ENCODE measurements at places on chromosomes 4 and X.

GRCh38 chr4:99033956-99034355 is 38.4 kb downstream of the METAP1 start:
- DNase-seq = no peak

GRCh38 chrX:97026406-97026805 is 142.7 kb downstream of the RPA4 start:
- DNase-seq = no peak

- DNase-seq = no peak
These were observed 25.6 kb upstream of the CORIN start for GRCh38 chr4:47863486-47863885.

DNA sequence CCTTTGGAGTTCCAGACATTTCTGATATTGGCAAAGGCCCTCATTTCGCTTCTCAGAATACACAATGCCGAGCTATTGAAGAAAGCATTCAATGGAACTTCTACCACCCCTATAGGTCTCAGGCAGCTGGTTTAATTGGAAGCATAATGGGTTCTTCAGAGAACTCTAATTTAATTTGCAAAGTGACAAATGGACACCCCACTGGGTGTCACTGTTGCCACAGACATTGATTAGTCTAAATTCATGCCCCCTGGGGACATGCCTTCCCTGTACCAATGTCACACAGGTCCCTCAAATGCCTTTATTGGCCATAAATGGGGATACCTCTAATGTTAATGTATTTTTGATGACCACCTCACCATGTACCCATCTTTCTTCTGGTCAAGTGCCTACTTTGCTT is 22.9 kb upstream of the TMEM255A start:
- DNase-seq = no peak

DNA sequence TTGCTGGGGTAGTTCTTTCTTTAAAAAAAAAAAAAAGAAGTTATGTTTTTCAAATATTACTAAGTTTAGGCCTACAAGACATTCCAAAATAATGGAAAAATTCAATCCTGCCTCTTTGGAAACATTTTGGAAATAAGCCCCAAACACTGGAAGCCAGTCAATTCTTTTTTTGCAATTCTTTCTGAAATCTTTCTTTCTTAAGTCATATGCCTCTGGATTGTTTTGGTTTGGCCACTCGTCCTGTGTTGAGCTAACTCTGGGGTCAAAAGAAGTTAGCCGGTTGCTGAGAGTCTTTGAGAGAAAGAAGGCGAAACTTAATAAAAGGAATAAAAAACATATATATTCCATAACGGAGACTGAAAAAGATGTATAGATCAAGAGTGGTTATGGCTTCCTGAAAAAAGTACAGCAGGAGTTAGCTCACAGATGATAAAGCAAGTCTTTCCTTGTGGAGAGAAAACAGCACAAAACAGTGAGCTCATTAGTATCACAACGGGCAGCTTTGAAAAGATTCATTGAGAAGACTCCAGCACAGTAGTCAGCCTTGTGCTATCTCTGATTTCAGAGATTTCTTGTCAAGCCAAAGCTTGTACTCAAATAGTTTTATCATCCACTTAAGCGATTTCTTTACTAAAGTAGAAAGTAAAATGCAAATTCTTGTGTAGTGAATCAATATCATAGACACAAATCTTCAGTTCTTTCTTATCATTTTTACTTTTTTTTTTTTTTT is 64.8 kb downstream of the PLS3 start:
- DNase-seq = no peak

DNA sequence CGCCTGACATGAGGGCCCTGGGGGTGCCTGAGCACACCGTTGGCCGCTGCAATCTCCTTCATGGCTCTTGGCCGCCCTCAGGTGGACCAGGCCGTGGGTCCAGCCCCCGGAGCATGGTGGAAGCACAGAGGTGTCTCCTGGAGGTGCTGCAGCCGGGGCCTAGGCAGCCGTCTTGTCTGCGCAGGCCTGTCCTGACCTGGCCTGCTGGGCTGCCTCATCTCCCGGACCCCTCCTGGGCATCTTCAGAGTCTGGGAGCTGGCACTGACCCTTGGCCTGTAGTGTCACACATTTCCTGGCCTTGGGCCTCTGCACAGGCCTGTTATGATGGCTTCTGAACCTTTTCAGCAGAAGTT is 20.9 kb downstream of the UVSSA start:
- peak; percentile 8 for DNase-seq

DNA sequence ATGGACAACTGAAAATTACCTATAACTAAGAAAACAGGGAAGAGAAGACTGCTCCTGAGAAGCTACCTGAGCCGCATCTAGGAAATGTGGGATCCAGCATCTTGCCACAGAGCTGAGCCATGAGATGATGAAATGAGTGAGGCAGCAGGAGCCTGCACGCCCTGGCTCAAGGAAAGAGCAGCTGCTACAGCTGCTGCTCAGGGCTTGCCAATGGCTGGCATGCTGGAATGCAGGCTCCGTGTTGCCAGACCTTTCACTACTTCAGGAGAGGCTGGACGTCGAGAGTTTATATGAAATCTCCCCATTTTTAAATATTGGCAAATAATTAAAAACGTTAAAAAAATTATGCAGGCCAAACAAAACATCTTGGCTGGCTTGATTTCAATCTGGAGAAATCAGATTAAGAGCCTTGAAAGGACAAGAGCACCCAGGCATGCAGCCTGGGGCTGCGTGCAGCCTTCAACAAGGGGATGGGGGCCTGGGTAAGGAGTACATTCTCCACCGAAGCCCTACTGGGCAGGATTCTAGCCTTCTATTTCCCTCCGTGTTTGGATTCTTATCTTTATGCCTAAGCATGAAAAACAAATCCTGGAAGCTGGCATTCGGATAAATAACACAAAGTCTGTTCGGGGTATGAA is 227.6 kb downstream of the NR3C2 start:
- DNase-seq = no peak

DNA sequence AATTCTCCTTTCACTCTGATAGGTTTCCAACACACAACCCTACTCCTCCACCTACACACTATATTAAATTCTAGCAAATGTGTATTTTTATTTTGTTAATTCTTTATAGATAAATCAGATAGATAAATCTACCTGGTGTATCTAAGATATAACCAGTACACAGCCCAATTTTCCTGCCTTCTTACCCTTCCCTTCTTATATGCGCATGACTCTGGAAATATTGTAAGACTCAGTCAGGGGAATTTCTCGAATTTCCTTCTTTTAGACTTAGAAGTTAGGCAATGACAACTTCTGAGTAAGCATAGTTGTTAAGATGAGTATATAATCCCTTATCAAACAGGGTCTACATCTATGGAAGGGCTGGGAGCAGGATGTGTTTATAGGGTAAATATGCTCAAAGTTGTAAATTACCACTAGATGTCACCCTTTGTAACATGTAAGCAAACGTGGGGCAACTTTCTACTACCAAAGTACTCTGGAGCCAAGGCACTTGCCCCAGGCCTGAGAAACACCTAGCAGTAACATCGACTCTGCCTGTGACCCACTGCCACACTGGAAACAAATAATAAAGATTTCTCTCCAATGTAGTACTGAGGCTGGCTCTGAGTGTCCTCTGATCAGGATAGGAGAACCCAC is 444.7 kb downstream of the IQCM start:
- DNase-seq = no peak

DNA sequence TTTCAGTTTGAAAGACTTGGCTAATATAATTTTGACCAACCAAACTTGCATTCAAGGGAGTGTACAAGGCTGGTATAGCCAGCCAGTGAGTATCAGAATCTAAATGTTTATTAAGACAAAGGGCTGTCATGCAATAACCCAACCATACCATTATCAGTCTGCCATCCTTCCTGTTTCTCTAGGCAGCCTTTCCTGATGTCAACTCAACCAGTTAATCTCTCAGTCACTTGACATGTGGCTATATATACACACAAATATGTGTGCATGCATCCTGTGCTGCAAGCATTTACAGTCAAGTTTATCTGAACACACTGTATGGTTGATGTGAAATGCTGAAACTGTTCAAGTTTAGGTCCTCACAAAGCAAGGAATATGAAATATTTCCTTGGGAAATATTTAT is 17.2 kb downstream of the BTK start:
- DNase-seq = no peak

DNA sequence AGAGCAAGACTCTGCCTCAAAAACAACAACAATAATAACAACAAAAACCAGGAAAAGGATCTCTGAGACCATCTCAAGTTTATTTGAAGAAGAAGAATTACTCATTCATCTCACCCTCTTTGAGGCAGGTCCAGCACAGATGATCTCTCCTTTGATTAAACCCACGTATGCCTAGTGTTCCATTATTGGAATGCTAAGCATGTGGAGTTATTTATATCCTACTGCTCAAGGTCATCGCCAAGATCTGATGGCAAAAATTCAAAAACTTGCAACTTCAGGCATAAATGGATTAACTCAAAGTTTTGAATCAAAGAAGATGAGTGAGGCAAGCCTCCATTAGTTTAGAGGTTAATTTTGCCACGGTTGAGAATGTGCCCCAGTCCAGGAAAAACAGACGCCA is 184.2 kb downstream of the DHRSX start:
- DNase-seq = no peak

- DNase-seq = no peak
These were observed 100.3 kb upstream of the SLIT2 start for GRCh38 chr4:20151436-20151835.

- no peak for DNase-seq
These were observed 100.3 kb downstream of the EMCN start for GRCh38 chr4:100417565-100417964.

DNA sequence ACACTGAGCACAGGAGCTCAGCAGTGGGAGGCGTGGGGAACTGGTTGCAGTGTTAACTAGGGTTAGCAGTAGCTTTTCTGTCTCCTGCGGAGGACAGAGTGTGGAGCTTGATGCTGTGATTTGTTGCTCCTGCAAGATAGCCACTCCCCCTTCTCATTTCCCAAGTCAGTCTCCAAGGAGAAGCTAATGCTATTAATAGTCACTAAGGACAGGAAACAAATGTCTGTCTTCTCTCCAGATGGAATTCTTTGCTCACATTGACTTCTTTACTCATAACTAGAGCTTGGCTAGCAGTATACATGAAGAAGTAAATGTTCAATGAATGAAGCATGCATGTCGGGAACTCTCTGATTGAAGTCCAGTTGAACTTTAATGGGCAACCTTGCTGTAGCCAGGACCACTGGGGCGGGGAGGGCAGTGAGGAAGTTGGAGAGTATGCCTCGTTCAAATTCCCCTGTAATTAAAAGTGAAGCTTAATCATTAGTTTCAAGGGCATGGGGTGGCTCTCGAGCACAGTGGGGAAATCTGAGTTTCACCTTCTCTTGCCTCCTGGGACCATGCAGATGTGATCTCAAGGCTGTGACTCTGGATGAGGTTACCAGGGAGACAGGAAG is 156.6 kb upstream of the SCML1 start:
- DNase-seq = no peak

DNA sequence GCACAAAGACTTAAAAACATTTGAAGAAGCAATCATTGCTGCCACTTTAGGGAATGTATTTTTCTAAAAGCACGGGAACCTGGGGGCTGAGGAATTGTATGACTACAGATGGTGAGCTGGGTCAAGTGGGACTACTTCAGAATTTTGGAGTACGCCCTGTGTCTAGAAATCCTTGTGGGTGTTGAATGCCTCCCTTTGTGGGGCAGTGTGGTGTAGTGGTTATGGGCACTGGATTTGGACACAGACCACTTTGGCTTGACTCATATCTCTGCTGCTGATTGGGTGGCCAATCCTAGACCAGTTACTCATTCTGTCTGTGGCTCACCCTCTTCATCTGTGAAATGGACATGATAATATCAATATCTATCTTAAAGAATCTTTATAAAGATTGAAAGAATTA is 155.0 kb upstream of the RPS6KA3 start:
- no peak for DNase-seq

DNA sequence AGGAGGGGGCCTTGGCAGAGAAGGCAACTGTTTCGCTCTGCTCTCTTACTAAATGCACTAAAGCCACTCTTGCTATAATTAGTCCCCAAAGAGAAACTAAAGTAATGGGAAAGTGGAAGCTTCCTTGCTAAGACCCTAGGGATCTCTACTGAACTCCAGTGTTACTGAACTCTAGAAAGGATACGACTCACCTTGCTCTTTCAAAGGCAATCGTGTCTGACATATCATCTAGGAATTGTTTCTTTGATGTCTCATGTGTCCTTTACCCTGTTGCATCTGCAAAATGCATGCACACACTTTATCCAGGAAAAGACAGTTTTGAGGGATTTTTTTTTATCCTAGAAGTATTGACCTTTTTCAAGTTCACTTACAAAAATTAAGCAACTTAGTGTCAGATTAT is 148.1 kb upstream of the FAM9B start:
- DNase-seq = no peak

GRCh38 chr4:132759199-132759780 is 389.8 kb upstream of the PCDH10 start:
- no peak for DNase-seq

DNA sequence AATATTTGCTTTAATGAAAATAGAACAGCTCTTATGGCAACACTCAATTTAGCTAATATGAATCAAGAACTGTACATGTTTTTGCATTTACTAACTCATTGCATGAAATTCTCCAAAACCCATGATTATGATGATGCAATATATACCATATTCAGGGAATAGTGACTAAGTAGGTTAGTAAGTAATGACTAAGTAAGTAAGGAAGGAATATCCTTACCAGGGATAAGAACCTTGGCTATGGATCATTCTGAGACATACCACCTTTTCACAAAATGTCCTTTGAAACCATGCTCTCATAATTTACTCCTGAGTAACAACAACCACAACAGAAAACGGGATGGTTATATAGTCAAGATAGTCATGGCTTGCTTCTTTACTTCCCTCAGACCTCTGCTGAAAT is 1513.0 kb downstream of the STIM2 start:
- DNase-seq = no peak

- no peak for DNase-seq
These were observed 286.8 kb upstream of the FSTL5 start for GRCh38 chr4:162450531-162451035.

Data from activated naive CD4-positive, alpha-beta T cell treated with anti-CD3 and anti-CD28 coated beads, Interleukin-2, amount 50 U/mL, for 16 hours (primary cell).